RWPE1 (cell line): ENCODE measurements at places on chromosomes 4 and X.

DNA sequence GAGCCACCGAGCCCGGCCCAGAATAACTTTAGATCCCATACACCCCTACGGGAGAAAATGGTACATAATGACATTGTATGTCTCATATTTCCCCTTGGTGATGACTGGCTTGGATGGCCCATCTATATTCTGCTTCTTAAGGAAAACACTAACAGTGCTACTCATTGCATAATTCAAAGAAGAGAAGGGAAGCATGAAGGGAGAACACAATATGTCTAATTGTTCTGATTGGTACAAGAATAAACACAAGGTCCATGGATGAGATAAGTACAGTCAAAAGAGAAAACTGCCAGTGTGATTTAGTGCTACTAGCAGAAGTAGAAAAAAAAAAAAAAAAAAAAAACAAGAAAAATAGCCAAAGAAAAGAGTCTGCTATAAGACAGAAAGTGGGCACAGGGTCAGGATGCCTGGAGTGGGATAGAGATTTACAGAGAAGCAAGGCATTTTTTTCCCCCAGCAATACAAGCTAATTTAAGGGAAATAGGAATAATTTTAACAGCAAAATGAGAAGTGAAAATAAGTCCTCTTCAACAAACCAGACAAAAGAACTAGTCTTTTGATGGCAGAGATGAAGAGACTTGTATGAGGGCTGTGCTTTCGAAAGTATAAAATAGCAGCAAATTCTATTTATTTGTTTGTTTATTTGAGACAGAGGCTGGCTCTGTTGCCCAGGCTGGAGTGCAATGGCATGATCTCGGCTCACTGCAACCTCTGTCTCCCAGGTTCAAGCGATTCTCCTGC is 96.5 kb upstream of the MAP3K15 start:
- no peak for DNase-seq

DNA sequence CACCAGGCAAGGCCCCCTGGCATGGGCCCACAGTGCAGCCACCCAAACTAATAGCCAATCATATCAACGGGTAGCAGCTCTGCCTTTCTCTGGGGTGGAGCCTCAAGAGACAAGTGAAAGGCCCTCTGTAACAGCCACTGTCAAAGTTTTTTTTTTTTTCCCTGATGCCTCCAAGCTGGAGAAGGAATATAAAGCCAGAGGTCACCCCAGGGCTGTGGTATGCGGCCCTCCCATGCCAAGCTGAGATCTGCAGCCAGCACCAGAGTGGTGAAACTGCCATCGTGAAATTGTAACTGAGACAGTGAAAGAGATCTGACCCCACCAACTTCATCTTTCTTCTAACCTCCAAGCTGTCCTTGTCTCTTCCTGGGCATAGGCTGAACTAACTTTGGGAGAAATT is 407.0 kb downstream of the KLHL4 start:
- DNase-seq = no peak

GRCh38 chr4:73705056-73705432 is 35.3 kb upstream of the CXCL8 start:
- DNase-seq = peak; percentile 30

DNA sequence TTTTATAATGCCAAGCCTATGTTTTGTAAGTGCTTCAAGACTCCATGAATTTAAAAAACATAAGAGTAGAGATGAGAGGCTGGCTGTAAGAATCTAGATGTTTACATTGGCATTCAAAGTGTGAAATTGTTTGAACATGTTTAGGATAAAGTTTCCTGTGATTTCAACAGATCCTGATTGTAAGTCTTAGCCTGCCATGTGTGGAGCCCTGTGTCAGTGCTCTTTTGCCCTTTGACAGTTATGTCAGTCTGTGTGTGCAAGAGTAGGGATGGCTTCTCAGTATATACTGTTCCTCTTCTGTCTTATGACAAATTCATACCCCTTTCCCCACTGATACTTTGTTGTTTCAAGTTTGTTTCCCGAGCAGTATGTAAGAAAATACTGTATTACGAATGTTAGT is 68.2 kb downstream of the USP9X start:
- DNase-seq = peak; percentile 8

- DNase-seq = no peak
Observed at GRCh38 chr4:168566726-168567125, 69.9 kb downstream of the PALLD start.

DNA sequence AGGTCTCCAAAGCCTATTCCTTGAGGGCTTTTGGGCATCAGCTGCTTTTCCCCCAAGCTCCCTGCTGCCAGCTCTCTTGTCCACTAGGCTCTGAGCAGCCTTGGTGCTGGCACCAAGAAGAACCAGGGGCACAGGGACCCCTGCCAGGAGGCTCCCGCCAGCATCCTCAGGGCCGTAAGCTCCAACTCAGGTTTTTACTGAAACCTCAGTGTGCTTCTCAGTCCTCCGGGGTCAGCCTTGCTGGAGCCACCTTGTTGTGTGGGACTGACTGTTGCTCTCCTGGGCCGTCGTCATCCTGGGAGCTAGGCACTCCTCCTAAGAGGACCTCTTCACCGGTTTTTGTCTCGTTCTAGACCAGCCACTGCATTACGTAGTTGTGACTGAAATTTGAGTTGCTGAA is 38.9 kb downstream of the NOP14 start:
- DNase-seq = no peak

DNA sequence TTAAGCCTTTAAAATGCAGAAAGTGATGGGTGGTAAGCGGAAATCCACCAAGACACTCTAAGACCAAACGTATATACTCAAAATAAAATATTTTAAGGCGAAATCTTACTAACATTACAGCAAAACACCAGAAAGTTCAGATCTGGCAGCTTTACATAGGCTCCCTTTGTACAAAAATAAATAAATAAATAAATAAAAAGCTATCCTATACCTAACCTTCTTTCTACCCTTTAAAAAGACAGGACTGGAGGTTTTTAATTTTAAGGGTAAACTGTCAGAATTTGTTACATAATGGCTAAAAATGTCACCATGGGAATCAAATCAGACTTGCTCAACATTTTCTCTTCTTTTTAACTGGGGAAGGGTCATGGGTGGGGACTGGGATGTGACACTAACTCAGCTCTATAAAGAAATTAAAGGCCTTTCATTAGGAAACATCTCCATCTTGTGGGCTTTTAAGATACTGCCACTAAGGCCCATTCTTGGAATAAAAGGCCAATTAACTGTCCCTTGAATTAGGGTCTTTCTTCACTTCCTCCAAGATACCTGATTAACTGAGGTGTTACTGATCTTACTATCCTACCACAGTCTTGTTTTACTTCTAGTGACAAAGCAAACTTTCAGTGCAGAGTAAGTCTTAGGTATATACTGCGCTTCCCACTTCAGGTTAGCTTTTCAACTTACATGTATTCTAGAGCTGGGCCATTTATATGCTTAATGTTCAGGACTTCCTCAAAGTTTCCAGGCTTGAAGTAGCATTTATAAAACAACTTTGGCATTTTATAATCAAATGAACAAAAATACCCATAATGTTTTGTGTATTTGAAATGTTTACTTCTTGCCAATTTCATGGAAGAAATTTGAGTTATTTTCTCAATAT is 13.3 kb downstream of the HNRNPD start:
- no peak for DNase-seq

GRCh38 chr4:78669453-78669852 is 106.7 kb upstream of the BMP2K start:
- no peak for DNase-seq

DNA sequence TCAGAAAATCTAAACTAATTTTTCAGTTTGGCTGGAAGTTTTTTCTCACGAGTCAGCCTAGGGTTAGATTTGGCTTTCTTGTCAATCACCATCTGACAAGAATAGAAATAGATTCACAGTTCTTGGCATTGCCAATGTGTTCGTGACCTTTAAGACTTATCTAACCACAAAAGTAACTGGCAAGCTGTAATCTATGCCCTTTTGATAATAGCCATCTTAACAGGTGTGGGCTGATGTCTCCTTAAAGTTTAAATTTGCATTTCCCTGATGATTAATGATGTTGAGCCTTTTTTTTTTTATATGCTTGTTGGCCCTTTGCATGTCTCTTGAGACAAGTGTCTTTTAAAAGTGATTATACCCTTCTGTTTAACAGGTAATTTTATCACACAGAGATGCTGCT is 460.3 kb upstream of the PRKX start:
- DNase-seq = no peak

- no peak for DNase-seq
Observed at GRCh38 chr4:19945501-19945900, 306.2 kb upstream of the SLIT2 start.

DNA sequence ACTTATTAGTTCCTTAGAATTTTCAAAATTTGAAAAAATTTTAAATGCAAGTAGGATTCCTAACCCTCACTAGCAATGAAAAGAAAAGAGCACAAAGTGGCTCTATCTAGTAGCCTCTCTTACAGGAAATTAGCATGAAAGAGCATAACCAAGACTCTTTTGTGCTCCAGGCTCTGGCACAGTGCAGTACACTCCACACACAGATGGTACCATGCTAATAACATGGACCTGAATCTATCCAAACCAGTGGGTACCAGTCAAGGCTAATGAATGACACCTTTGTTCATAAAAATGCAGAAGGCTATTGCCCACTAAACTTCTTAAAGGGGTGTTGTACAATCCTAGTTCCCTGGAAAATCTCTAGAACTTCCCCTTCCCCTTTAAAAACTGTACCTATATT is 119.0 kb downstream of the MANBA start:
- no peak for DNase-seq

- no peak for DNase-seq
Observed at GRCh38 chrX:19446397-19446796, 68.9 kb downstream of the MAP3K15 start.

- DNase-seq = no peak
Observed at GRCh38 chrX:57366430-57366829, 79.9 kb downstream of the FAAH2 start.

- DNase-seq = no peak
Observed at GRCh38 chr4:12519426-12519825, 964.7 kb downstream of the RAB28 start.

- peak; percentile 69 for DNase-seq
Observed at GRCh38 chr4:87093443-87094123, 126.8 kb downstream of the KLHL8 start.

DNA sequence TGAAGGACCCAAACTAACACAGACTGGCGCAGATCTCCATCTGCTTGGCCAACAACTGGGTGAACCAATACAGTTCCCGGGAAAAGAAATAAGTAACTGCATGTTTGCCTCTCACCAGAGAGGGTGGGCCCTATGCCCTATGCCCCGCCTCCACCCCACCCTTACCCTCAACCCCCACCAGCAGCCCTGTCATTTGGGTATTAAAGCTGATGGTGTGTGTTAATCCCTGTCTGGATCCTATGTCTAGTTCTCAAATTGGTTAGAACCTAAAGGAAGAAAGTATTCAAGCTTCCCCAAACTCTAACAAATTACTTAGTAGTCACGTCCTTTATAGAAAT is 19.0 kb downstream of the SMPX start:
- DNase-seq = no peak

- DNase-seq = no peak
Observed at GRCh38 chr4:40201898-40202297, 5.1 kb downstream of the RHOH start.

- DNase-seq = no peak
Observed at GRCh38 chrX:12999422-12999821, 24.5 kb downstream of the TMSB4X start.

DNA sequence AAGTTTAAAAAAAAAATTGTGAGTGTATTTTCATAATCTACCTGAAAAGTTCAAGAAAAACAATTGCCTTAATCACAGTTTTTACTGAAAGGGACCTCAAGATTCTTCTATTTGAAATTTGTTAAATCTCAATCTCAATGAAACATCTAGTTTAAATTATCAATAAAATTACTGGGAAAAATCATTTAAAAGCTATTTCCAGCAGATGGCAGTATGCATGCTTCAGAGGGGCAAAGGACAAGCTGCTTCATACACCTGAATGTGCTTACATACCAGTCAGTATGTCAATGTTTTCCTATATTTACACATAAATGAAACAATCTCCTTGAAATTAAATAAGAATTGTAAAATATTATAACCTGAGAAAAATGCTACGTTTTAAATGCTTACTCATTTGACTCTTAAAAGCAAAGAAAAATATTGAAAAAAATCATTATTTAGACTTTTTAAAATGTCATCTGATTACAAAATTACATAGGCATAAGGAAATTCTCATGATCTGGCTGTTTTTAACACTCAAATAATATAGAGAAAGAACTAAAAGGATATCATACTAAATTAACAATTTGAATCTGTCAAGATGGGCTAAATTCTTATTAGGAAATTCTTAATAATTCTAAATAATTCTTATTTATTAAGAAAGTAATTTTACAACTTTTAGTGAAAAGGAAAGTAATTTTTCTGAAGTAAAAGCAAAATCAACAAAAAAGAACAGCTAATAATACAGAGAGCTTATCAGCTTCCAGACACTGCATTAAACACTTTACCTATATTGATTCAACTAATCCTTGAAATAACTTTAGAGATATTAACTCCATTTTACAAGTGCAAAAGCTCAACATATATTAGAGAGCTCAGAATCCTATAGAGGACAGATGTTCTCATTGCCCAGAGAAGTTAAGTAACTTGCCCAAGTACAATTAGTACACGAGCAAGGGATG is 242.1 kb downstream of the ADAMTS3 start:
- peak; percentile 24 for DNase-seq

- DNase-seq = peak; percentile 22
Observed at GRCh38 chrX:22795671-22796070, 204.1 kb upstream of the DDX53 start.

DNA sequence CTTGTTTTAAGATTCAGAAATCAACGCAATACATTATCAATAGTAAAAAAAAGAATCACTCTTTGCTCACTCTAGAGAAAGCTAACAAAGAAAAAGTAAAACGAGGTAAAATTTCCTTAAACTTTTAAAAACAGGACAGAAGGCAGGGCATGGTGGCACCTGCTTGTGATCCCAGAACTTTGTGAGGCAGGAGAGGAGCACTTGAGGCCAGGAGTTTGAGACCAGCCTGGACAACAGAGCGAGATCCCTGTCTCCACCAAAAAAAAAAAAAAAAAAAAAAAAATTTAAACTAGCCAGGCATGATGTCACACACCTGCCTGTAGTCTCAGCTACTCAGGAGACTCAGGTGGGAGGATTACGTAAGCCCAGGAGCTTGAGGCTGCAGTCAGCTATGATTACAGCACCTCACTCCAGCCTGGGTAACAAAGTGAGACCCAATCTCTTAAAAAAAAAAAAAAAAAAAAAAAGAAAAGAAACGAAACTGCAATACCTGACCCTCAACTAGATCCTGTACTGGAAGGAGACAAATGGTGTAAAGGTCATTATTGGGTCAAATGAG is 3.5 kb downstream of the CCNI start:
- DNase-seq = peak; percentile 21

- DNase-seq = no peak
Observed at GRCh38 chr4:113981591-113981990, 2.1 kb upstream of the ARSJ start.

DNA sequence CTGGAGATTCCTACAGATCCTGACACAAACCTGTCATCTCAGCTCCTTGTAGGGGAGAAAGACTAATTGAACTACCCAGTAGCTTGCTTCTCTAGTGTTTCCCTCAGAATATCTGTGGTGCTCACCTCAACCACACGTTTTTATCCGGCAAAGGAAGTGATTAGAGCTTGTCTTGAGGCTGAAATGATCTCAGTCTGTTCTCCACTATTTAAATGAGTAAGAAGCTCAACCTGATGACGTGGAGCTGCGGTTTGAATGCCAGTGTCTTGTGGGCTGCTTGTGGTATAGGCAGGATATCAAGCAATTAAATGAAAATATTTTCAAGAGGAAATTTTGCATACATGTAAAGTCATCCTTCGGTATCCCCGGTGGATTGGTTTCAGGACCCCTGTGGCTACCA is 270.2 kb downstream of the TLL1 start:
- no peak for DNase-seq

GRCh38 chr4:742742-743311 is 37.2 kb downstream of the PCGF3 start:
- peak; percentile 63 for DNase-seq

- no peak for DNase-seq
Observed at GRCh38 chrX:24266996-24267395, 46.9 kb downstream of the SUPT20HL2 start.
